ENCODE measurements at places on chromosomes 12 and 14.

DNA sequence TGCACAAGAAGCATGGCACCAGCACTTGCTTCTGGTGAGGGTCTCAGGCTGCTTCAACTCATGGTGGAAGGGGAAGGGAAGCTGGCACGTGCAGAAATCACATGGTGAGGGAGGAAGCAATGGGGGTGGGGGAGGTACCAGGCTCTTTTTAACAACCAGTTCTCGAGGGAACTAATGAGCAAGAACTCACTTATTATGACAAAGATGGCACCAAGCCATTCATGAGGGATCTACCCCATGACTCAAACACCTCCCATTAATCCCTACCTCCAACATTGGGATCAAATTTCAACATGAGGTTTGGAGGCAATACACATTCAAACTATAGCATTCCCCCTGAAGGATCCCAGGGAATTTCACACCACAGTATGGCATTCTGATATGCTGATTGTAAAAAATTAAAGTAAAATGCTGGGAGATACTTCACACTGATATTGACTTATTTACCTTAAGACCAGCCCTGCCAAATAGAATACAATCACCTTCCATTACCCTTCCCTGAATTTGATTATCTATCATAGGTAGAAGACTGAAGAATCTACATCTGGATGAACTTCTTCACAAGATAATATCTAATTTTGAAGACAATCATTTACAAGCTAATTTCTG, 201.7 kb upstream of the PLXNC1 start:
- DNase-seq, result no peak

DNA sequence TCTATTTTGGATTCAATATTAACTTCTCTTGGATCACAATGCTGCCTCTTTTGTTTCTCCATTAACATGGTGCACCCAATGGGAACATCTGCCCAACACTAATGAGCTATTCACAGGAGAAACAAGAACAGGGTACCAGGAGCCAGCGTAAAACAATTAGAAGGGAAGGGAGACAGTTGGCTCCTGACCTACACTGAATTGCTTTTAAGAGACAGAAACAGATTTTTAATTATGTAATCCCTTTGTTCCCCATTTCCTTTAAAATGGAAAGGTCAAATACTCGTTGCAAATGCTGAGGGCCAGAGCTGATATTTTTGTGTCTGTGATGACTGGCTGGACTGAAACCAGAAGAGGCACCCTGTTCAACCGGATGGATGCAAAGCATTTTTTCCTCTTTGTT, 108.3 kb downstream of the SEC23A start:
- DNase-seq, result no peak

- no peak for DNase-seq
These were observed 44.6 kb downstream of the DUSP6 start for GRCh38 chr12:89307474-89308253.

DNA sequence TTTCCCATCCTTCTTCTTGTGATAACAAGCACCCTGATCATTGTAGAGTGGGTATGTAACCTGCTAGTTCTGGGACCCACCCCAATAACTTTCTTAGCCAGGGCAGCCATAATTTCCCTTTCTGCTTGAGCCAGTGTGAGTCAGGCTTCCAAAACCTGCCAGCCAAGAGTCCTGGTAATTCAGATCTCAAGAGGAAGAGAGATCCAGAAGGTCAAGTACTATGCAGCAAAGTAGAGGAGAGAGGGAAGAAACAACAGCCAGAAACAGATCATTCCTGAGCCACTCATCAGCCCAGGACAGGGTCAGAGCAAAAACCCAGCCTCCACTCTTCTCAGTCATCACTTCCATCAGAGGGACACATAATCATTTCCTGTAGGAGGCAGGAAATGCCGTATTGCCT, 182.0 kb downstream of the DICER1 start:
- no peak for DNase-seq

GRCh38 chr14:91316761-91317160, 72.3 kb upstream of the GPR68 start:
- no peak for DNase-seq

DNA sequence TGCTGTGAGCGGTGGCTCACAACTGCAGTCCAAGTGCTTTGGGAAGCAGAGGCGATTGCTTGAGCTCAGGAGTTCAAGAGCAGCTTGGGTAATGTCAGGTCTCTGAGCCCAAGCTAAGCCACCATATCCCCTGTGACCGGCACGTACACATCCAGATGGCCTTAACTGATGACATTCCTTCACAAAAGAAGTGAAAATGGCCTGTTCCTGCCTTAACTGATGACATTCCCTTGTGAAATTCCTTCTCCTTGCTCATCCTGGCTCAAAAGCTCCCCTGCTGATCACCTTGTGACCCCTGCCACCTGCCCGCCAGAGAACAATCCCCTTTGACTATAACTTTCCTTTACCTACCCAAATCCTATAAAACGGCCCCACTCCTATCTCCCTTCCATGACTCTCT, 48.6 kb downstream of the SLC25A47 start:
- no peak for DNase-seq

DNA sequence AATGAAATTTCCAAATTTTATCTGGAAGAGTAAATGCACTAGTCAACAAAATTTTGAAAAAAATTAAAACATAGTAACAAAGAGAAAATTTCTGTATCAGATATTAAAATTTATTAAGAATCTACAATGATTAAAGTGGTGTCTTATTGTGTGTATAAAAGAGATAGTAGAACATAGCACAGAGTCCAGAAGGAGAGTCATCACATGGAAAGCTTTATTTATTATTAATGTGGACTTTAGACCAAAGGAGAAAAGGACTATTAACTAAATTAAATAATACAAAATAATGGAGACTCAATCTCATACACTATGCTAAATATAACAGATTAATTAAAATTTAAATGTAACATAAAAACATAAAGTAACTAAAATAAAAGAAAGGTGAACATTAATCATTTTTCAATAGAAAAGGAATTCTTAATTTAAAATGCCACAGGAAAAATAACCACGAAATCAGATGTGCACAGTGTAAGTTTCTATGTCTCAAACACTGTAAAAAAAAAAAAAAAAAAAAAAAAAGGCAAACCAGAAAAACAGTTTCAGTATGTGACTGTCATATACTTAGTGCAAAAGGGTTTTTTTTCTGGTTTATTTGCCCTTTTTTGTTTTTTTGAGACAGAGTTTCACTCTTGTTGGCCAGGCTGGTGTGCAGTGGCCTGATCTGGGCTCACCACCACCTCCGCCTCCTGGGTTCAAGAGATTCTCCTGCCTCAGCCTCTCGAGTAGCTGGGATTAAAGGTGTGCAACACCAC, 95.4 kb downstream of the MYF5 start:
- DNase-seq, result no peak

DNA sequence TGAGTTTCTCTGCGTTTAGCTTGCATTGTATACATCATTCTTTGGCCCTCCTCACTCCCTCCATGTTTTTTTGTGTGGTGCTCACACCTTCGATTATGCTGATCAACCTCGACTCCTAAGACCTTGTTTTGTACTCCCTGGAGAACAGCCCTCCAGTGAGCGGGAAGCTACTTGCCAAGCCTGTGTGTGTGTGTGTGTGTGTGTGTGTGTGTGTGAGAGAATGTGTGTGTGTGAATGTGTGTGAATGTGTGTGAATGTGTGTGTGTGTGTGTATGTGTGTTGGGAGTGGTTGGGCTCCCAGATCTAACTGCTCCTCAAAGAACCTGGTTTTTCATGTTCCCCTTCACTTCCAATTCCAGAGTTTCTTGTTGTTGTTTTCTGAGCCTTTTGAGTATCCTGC, 6.0 kb downstream of the NYNRIN start:
- DNase-seq, result no peak

- DNase-seq, result no peak
These were observed 11.0 kb downstream of the PRPH start for GRCh38 chr12:49305762-49306510.

DNA sequence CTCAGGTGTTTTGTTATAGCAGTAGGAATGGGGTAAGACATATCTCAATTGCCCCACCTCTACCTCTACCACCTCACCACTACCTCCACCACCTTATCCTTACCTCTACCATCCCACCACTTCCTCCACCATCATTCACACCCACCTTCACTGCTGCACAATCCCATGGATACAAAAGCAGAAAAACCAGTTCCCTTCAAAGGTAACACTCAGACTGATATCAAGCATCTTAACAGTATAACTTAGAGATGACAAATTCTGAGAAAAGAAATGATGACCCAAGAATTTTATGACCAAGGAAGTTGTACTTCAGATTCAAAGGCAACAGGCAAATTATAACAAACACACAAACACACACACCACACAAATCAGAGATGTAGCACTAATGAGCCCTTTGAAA, 189.4 kb downstream of the NUAK1 start:
- DNase-seq, result no peak

GRCh38 chr12:77610446-77610845, 220.2 kb upstream of the NAV3 start:
- DNase-seq, result no peak

DNA sequence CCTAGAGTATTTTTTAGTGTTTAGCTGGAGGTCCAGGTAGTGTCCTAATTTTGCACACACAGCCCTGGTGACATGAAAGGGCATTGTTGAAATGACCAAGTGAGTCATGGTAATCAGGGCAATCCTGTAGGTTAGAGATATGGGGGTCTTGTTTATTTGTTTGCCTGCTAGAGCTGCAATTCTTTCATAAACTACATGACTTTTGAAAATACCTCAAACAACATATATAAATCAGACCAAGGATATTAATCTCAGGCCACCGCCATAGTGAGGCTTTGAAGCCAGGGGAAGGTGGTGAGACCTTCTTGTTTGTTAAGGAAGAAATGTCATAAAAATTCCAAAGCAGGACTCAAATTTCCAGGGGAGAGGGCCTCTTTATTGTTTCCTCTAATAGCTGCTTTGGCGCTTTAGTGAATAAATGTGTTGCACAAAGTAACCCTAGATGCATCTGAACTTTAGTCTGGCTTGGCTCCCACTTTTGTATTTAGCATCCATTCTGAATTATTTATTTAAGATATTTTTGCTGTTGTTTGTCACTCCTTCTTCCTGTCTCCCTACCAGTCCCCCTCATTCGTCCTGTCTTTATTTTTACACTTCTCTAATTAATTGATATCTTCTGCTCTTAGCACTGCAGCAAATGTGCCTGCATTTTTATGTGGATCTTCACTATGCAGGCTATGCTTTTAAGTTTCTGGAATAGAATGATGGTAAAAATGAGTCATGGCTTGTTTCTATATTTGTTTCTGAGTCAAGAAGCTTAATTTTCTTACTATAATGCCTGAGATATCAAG, 430.3 kb downstream of the RAD51B start:
- DNase-seq, result no peak

GRCh38 chr14:63460680-63461369, 82.4 kb downstream of the PPP2R5E start:
- DNase-seq, result no peak

DNA sequence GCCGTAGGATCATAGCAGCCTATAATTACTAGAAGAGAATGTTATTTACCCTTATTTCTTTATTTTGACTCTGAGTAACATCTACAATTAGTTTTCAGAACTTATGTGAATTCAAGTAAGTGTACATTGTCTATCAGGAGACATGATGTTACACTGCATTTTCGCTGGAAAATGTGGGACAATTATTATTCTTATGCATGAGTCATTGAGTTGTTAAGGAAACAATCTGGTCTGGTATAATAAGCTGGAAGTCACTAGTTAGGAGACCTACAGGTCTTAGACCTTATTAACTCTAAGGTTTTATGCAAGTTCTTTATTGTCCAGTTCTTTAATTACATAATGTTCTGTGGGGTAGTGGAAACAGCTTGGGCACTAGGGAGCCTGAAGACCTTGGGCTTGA, 5.8 kb downstream of the KTN1 start:
- no peak for DNase-seq

DNA sequence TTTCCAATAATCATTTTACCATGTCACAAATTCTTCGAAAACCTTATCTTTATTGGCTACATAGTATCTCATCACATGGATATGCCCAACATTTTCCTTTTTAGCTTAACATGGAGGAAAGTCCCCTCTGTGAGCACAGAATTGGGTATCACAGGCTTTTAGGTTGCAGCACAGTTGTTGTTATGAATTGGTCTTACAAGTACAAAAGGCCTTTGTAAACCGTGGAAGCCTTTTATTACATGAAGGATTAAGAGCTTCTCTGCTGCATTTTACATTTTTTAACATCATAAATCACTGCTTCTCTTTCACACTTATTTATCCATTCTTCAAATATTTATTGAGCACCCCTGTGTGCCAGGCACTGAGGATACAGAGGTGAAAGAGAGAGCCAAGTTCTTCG, 26.2 kb downstream of the UBE3B start:
- DNase-seq, result no peak

DNA sequence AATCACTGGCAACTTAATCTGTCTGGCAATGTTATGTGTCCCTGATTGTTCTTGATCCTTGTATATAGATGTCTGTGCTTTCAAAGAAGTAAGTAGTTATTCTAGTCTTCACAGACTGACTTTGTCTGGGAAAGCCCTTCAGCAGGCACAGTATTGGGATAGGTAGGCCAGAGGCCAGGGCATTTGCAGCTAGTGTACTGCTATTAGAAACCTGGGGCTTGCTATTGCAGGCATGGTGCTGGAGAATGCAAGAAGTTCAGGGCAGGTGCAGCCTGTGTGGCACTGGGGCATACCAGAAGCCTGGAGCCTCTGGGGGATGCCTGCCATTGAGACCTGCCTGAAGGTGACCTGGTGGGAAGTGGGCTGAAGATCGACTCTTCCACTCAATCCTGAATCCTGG, 96.3 kb downstream of the TMTC3 start:
- DNase-seq, result no peak

DNA sequence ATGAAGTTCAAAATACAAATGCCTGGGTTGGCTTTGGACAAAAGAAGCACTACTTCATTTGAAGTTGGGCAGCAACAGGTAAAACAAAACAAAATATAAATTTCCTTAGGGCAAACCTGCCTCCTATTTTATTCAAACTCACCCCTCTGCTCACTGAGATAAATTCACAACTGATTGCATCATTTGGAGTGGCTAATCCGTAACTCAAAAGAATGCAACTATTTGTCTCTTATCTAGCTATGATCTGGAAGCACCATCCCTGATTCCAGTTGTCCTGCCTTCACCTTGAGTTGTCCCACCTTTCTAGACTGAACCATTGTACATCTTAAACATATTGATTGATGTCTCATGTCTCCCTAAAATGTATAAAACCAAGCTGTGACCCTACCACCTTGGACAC, 145.0 kb downstream of the CCER1 start:
- DNase-seq, result no peak

DNA sequence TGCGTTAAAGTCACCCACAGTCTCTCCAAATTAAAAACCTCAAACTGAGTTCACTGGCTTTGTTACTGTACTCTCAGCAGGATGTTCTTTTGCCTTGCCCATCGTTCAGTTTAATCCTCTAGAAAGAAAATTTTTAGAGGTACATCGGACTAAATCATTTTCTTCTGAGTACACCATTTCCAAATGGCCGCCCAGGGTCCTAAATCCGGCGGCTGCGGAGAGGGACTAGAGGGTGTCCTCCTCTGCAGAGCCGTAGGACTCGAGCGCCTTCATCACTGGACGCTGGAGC, 1.4 kb downstream of the LIN7A start:
- DNase-seq, result no peak

GRCh38 chr12:52130711-52131110, 51.2 kb downstream of the SMIM41 start:
- no peak for DNase-seq

Measured in left ventricle myocardium superior (tissue), 1 donor.